ENCODE measurements at places on chromosomes 4 and X.

DNA sequence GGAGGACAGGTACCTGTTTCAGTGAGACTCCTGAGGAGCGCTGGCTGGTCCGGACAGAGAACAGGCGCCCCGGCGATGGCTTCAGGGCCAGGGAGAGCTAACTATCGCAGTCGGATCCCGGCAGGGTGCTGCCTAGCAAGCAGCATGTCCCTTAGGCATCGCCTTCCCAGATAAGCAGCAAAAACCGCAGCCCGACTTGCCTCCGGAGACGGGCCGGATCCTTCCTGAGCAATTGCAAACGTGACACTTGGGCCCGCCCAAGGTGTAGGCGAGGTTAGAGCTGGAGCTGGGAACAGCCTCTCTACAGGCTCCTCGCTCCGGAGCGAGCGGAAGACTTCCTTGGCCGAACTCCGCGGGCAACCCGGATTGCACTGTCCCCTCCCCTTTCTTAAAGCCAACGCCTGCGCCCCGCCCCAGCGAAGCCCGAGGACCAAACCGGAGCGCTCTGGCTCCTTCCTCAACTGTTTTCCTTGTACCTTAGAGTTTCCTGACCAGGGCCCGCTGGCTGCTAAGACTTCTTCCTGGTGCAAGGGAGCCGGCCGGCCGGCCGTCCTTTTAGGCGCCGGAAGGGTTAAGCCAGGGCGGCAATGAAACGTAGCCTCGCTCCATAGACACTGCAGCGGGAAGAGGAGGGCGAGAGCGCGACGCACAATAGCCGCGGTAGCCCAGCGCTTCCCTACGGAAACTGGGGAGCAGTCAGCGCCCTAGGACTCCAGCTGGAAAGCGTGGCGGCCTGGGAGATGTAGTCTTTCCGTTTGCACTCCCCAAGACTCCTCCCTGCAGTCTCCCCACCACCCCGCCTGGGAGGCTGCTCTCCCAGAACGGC lies at the start of gene OPHN1:
Gene OPHN1 (minus strand): TSS at position 341 of the 826 bp plus-strand sequence. CDS start 475 bp downstream, outside the sequence.
- peak; percentile 76 for DNase-seq

GRCh38 chrX:118824173-118824730 lies 628 bp downstream of the ZCCHC12 start:
- peak; percentile 7 for DNase-seq

- DNase-seq: peak; percentile 25
These were observed 26.4 kb upstream of the ELOVL6 start for GRCh38 chr4:110224812-110225211.

GRCh38 chr4:159367781-159368080 lies 264.9 kb downstream of the RAPGEF2 start:
- DNase-seq: no peak

DNA sequence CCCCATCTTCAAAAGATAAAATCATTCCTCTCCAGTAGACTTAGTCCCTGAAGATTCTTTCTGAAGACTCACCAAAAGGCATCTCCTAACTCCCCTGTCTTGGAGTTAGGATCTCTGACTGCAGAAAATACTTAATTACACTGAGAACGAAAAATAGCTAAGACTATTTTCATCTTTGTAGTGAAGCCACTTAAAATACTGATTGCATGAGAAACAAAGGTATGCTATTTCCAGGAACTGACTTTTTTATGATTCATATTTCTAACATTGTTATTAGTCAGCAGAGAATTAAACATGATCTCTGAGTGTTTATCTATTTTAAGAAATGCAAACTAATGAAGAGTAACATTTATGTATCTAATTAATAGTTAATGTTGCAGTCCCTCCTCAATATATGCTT lies 71.8 kb upstream of the NR3C2 start:
- DNase-seq: no peak

DNA sequence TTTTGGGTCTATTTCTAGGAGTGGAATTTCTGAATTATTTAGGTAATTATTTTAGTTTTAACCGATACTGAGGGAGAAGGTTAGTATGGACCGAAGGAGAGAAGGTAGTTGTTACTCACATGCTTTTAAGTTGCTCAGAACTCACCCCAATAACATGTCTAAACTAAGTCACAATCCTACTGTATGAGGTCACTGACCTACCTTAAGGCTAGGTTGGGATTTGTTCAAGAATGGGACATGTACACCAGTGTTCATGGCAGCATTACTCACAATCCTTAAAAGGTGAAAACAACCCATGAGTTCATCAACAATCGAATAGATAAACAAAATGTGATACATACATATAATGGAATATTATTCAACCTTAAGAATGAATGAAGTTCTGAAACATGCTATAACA lies 90.5 kb downstream of the MSN start:
- DNase-seq: no peak

GRCh38 chr4:125131891-125132680 lies 182.7 kb upstream of the FAT4 start:
- no peak for DNase-seq

DNA sequence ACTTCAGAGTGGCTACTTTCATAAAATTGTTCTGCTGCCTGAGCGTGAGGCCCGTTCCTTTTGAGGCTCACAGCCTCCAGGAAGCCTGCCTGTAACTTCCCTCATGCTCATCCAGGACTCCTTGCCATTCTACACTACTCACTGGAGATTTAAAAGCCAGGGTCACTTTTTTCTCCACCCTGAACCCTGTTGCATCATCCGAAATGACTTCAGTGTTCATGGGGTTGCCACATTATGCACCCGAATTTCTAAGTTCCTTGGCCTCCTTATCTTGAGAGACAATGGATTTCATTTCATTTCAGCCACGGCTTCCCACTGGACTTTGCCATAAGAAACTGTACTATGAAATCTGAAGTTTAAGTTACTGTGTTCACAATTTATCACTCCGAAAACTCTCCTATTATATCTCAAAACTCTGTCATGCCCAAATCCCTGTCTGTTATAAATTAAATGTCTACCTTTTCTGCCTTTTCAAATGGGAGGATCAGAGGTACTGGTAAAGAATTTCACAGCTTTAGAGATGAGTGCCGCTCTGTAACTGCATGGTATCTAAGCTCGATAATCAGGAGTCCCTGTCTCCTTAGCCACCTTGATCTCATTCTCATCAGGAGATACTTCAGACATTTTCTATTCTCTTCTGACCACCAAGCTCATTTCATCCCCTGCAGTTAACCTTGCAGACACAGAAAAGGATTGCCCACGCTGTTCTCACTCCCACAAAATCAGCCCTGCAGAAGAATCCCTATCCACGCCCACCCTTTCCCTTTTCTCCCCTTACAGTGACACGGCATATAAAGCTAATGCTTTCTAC lies 59.9 kb downstream of the TRIML1 start:
- no peak for DNase-seq

DNA sequence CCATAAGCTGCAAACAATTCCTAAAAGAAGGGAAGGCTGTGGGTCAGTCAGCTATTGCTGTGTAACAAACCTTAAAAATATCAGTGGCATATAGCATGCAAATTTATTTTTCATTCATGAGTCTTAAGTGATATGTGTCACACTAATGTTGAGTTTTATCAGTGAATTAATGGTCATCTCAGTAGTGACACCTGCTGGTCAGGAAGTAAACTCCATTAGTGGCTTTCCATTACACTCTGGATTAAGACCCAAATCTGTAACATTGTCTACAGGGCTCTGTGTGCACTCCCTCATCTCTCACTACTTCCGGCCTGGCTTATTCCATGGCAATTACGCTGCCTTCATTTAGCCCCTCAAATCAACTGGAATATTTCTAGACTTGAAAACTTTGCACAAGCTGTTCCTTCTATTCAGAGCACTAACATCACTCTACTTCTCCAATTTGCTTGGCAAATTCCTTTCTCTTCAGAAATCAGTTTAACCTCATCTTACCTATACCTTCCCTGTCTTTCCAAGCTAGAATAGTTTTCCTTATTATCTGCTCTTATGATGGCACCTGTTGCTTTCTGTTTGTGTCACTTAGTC lies 217.3 kb upstream of the TAPT1 start:
- DNase-seq: peak; percentile 37

DNA sequence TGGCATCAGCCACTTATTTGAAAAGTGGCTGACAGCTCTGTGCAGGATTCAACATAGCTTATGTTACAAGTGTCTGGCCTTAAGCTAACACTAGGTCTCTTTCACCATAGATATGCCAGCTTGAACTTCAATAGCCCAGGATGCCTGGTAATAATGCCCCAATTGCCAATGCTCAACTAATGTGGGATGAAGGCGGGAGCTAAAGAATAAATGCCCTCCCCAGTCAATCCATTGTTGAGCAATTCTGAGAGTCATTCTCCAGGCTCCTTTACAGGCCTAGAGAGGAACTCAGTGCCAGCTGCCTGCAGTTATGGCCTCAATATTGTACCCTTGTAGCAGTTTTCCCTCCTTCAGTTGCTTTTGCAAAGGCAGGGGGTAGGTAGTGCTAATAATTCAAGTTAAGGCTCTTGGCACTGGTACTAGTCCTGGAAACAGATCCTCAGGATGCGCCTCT lies 460.2 kb downstream of the GABRG1 start:
- DNase-seq: no peak

- no peak for DNase-seq
These were observed 28.2 kb downstream of the SULT1E1 start for GRCh38 chr4:69831646-69832325.

- no peak for DNase-seq
These were observed 15.4 kb downstream of the GASK1B start for GRCh38 chr4:158157412-158157811.

DNA sequence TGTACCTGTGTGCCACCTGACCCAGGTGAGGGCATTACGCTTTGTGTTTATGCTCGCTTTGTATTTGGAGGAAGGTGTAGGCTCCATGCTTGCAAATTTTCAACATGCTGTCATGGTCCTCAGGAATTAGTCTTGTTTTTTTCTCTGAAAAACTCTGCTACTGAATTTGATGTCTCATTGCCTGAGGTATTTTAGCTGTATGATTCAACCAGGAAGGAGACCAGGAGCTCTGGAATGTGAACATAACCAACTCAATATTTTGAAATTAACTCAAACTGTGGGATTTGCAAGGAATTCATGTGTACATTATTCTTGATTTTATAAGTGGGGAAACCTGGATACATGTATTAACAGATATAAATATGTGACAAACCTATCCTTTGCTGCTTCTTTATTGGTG lies 134.1 kb downstream of the SLC4A4 start:
- DNase-seq: no peak

DNA sequence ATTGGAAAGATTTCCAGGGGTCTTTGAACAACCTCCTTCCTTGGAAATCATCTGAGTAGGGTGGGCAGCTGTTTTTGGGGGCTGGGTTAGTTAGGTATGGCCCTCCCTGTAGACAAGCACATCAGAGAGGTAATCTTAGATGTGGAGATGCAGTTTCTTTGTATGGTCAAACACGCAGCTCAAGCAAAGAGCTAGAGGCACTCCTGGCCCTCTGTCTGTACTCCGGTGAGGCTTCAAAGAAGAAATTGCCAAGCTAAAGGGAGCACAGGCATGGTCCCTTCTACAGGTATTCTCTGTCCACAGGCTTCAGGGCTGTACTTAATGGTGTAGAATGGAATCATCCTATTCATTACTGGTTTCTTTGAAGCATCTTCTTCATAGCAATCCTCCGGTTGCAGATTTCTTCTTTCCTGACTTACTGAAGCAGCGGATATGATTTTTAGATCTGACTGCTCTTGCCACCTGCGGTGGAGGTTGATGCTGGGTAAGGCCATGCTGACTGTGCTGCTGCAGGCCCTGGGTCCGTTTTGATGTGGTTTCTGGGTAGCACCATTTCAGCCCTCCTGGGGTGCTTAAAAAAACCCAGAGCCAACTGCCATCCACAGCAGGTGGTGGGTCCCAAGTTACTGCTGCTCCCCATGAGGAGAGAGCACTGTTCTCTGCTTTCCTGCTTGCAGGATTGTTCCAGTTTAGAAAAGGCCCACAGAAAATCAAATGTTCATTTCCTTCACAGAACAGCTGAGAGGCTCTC lies 318.9 kb upstream of the GATB start:
- no peak for DNase-seq

DNA sequence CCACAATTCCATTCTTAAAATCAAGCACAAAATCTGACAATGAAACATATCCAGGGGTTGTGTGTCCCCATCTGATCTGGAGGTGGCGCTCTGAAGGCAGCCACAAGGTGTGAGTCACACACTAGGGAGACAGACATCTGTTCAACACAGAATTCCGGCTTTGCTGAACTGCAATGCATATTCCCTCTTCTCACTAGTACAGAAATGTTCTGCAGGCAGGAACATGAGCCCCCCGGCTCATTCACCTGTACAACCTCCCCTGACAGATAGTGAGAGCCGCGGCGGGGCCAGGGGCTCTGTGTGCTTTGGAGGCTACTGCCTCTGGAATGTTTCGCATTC lies 41.9 kb downstream of the WDR1 start:
- DNase-seq: peak; percentile 76

- DNase-seq: no peak
These were observed 79.5 kb downstream of the STOX2 start for GRCh38 chr4:183984566-183984965.

DNA sequence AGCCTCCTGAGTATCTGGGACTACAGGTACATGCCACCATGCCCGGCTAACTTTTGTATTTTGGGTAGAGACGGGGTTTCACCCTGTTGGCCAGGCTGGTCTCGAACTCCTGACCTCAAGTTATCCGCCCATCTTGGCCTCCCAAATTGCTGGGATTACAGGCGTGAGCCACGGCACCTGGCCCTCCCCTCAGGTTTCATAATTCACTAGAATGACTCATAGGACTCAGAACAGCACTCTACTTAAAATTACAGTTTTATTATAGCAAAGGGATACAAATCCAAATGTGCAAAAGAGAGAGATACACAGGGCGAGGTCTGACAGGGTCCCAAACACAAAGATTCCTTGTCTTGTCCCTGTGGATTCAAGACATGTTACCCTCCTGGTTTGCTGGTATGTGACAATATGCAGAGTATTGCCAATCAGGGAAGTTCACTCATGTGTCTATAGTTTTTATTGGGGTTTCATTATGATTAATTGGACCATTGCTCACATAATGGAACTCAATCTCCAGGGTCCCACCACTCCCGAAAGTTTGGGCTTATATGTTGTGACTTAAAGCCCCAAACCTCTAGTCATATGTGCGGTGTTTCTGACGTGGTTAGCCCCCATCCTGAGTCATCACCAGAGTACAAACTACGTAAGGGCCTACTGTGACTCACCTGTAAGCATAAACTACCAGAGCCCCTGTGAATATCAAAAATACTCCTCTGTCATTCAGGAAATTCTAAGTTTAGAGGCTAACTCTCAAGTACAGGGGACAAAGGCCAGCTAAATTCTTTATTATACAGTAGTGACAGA lies 5.2 kb downstream of the YIPF6 start:
- no peak for DNase-seq

DNA sequence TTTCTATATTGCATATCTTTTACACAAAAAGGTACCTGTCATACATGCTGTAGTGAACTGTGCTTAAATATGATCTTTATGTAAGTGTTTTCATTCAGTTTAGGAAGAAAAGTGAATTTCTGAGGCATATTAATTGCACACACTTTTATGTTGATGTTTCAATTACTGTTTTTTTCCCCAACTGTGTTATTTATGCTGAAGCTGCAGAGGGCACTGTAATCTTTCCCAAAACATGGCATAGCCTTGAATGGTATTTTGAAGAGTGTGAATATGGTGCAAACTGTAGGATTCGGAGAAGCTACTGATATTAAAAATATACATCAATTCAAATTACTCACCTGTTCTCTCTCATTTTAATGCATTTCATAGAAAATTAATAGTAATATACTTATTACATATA lies 6.0 kb upstream of the CENPE start:
- DNase-seq: peak; percentile 2
